ENCODE measurements at places on chromosomes 3 and 15.
A peak's percentile ranks its signal among the peaks of the same experiment; 100 is the strongest.

GRCh38 chr3:31357451-31357850 lies 175.3 kb upstream of the STT3B start:
- no peak for DNase-seq

GRCh38 chr3:87077355-87077754 lies 86.4 kb upstream of the VGLL3 start:
- no peak for DNase-seq

DNA sequence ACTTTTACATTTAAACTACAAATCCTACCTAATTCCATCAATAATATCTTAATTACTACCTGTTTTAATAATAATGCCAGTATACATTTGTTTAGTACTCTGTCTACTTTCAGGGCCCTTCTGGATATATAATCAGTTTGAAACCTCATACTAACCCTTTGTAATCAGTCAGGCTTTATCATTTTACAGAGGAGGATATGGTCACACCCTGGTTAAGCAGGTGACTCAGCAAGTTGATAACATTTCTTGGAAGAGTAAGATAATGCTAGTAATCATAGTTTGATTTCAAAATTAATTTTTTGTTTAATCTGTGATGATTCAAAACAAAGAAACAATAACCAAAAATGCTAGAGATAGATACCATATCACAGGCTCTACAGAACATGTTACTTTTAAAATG lies 208.2 kb upstream of the MANF start:
- no peak for DNase-seq

DNA sequence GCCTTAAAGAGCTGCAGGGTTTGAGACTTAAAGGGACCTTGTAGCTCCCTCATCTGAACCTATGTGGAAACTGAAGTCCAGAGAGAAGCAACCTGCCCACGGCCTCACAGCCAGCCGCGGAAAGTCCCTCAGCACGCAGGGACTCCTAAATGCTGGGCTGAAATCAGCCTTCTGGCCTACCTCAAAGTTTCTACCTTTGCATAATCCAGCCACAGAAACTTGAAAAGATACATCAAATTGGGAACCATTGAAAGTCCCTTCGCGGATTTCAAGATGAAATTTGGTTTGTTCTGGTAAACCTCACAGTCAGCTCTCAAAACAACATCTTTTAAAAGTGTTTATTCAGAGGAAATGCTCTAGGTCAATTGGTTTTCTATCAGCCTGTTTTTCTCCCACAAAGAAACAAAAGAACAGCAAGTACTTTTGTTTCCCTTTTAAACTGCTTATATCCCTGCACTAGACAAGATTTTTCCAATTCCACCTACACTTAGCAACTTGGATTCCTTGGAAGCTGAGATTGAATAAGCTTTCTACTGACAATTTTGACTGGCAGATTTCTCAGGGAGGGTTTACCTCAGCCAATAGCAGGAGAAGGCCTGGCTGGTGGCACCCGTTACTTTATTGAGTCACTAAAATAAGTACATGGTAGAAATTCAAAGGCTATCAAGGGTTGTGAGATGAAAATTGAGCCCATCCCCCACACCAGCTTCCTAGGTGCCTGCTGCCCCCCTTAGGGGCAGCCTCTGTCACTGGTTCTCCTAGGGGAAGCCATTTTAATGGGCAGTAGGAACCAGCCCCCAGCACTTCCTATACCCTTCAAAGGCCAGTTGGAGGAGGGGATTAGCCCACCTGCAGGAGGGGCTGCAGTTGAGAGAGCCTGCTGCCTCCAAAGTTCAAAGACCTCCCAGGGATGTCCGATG lies 171.2 kb downstream of the ADAMTS17 start:
- DNase-seq = peak; percentile 44

GRCh38 chr15:63668601-63669000 lies 71.4 kb downstream of the FBXL22 start:
- DNase-seq = peak; percentile 18

GRCh38 chr15:49831206-49831965 lies 210.5 kb downstream of the DTWD1 start:
- no peak for DNase-seq

DNA sequence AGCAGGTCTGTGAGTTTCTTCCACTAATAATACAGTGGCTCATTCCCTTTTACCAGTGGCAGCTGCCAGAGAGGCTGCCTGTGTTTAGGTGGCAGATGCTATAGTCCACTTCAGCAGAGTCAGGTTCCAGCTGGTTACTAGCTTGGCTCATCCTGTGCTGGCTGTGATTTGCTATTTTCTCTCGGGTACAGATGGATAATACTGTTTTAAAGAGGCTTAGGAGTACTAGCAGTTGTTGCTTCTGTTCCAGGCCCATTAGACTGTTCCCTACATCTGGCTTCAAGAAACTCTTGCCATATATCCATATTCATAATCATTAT lies 41.0 kb downstream of the ZNF609 start:
- no peak for DNase-seq

DNA sequence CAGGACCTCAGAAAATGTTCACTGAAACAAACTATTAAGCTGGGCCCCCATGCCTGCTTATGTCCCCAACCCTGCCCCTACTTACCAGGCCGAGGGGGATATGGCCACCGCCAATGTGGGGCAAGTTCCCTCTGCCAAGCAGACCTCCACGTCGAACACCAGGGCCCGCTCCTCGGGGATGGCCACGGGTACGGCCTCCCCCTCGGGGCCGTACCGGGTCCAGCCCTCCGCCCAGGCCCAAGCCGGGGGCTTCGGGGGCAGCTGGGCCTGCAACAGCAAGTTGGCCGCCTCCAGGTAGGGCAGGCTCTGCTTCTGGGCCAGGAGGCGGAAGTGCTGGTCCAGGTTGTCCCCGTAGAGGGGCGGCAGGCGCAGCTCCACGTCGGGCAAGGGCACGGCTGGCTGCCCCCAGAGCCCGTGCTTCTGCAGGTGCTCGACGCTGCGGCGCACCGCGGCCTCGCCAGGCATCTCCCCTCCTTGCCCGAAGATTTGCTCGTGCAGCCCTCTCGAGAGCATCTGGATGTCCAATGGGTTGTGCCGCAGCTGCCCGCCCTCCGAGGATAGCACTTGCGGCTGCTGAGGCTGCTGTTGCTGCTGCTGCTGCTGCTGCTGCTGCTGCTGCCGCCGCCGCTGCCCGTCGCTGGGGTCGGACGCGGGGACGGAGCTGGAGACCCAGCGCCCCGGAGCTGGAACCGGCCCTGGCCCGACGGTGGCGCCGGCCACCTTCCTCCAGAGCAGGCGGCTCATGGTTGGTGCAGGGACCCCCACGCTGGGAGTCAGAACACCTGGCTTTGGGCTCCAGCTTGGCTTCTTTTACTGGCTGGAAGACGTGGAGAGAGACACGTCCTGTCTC lies 1.4 kb downstream of the POLG start:
- no peak for DNase-seq

GRCh38 chr3:118760585-118761290 lies 273.9 kb downstream of the IGSF11 start:
- peak; percentile 17 for DNase-seq

DNA sequence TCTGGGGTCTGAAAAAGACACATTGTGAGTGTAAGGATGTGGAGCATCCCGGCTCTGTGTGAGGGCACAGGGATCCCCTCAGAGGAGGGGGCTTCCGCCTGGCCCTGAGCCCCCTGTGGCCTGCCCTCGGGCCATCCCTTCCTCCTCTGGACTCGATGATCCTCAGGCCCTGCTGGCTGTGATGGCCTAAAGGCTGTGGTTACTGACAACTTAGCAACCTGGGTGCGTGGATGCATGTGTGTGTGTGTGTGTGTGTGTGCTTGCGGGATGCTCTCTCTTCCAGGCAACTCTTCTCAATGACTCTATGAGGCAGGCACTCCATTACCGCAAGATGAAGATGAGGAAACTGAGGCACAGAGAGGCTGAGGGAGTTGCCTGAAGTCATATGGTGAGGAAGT lies 66.0 kb downstream of the ASB7 start:
- DNase-seq = no peak

GRCh38 chr3:129383292-129383860 lies 45.1 kb downstream of the EFCAB12 start:
- DNase-seq = peak; percentile 80

DNA sequence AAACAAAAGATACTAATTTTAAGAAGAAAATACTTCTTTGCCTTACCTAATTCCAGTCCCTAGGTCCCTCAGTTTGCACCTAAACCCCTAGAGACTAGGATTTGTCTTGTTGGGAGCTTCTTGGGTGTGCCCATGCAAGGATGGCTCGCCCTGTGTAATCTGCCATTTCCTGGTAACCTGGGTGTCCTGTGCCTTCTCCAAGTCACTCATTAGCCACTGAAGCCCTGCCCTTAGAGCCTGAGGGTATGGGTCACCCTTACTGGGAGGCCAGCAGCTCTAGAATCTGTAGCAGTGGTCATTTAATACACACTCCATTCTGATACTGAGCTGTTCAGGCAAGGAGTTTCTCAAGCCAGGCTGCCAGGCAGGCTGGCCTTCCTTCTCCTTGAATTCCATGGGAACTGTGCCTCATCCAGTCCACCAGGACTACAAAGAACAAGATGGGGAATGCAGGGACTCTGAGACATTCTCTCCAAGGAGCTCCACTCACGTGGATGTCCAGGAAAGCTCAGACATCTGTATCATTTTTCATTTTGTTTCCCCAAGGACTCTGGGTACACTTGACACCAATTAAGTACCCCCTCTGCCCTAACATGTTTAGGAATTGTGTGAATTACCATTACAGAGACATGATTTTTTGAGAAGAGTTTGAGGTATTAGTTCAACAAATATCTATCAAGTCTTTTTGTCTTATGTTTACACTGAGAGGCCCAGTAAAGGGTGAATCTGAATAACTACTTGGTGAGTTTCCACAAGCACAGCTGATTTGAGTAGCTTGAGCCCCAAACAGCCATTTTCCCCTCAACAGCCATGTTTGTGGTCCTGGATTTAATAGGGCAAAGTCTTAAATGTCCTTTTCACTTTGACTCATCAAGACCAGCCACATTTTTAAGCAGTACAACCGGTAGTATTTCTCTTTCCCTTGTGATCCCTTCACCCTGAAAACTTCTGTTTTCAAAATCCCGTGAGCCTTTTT lies 52.6 kb downstream of the ARNT2 start:
- DNase-seq = no peak

DNA sequence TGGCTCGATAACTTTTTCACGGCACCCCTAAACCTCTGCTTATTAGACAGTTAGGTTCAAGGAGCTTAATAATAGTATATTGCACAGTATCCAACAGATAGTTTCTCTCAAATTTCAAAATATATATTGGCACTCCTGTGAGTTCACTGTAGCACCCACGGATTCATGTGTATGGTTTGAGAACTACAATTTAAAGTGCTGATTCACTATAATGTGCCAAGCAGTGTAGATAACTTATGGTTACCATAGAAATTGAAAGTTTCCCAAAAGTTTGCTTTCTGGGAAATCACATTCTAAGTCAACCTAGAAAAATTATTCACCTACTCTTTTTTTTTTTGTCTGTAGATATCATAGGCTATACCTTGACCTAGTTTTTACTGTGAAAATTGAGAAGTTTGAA lies 86.6 kb downstream of the GAP43 start:
- DNase-seq = no peak

DNA sequence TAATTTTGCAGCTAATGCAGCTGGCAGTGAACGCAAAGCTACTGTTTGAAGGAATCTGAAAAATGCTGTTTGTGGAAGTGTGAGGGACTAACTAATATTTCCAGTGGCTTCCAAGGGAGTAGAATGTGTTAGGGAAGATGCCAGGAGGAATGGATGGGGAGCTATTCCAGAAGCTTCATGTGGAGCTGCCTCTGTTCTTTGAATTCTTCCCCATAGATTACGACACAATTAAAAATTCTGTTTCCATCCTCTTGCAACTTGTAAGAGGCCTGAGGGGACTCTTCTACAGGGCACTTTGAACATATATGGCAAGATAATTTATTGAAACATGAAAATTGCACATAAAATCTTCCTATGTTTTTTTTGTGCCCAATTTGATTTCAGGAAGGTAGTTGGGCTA lies 74.3 kb upstream of the CTXND1 start:
- DNase-seq = no peak

DNA sequence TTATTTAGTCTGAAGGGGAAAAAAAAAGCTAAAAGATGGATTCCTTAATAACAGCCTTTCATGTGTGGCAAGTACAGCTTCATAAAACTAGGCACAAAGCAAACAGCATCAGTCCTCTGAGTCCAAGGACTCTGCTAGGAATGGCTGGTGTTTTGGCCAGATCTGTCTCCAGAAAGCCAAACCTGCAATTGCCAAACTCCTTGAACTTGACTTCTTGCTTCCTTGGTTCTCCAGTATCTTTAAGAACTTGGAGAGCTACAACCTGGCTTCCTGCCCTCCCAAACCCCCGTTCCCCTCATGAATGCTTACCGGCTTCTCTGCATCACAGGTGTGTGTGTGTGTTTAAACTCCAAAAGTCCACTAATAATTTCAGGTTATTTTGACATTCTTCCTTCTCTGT lies 1.6 kb upstream of the PLOD2 start:
- no peak for DNase-seq

DNA sequence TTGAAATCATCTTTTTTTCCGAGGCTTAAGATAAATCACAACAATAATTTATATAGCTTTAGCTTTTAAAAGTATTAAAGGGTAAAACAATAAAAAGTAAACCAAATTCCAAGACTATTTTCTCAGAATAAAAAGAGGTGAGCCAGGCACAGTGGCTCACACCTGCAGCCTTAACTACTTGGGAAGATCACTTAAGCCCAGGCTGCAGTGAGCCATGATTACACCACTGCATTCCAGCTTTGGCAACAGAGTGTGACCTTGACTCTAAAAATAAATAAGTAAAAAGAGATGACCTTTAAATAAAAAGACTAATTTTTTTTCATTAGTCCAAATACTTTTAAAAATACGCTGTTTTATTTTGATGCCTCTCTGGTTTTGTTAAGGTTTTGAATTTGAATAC lies 54.4 kb downstream of the C3orf80 start:
- no peak for DNase-seq

DNA sequence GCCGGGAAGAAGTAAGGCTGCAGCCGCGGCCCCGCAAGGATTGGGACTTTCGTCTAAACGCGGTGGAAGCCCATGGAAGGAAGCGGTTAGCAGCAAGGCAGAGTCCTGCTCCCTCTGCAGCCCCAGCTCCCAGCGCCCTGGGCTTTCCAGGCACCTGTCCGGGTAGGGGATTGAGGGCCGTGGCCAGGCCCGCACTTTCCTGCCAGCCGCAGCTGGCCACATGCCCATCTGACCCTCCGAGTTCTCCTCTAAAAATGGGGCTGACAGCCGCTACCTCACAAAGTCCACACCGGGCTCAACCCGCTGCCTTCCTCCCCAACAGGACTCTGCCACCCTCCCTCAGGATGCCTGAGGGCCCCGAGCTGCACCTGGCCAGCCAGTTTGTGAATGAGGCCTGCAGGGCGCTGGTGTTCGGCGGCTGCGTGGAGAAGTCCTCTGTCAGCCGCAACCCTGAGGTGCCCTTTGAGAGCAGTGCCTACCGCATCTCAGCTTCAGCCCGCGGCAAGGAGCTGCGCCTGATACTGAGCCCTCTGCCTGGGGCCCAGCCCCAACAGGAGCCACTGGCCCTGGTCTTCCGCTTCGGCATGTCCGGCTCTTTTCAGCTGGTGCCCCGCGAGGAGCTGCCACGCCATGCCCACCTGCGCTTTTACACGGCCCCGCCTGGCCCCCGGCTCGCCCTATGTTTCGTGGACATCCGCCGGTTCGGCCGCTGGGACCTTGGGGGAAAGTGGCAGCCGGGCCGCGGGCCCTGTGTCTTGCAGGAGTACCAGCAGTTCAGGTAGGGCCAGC lies 1.9 kb downstream of the NEIL1 start:
- no peak for DNase-seq

GRCh38 chr3:182487611-182488010 lies 305.7 kb upstream of the ATP11B start:
- DNase-seq = no peak

Data from GM10248 (cell line).